Epithelial cell of prostate (primary cell): ENCODE measurements at places on chromosomes 2 and 18.
A peak's percentile ranks its signal among the peaks of the same experiment; 100 is the strongest.

- DNase-seq, result no peak
Measured at GRCh38 chr18:80198994-80199748, 48.1 kb downstream of the PARD6G start.

DNA sequence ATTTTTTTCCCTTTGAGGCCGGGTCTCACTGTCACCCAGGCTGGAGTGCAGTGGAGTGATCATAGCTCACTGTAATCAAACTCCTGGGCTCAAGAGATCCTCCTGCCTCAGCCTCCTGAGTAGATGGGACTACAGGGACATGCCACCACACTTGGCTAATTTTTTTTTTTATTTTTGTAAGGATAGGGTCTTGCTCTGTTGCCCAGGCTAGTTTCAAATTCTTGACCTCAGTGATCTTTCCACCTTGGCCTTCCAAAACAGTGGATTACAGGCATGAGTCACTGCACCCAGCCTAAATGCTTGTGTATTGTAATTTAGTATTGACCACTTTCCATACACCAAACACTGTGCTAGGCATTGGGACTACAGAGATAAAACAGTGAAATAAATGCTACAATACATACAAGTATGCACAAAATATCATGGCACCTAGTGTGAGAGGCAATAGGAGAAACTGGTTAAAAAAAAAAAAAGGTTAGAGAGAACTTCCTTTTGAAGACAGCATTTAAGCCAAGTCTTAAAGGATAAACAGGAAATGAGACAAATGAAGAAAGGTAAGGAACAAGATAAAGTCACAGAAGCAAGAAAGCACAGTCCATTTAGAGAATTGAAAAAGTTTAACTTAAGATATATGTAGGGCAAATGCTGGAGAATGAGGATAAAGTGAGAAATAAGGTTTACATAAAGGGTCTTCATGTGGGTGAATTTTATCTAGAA is 113.4 kb downstream of the GORASP2 start:
- no peak for DNase-seq

DNA sequence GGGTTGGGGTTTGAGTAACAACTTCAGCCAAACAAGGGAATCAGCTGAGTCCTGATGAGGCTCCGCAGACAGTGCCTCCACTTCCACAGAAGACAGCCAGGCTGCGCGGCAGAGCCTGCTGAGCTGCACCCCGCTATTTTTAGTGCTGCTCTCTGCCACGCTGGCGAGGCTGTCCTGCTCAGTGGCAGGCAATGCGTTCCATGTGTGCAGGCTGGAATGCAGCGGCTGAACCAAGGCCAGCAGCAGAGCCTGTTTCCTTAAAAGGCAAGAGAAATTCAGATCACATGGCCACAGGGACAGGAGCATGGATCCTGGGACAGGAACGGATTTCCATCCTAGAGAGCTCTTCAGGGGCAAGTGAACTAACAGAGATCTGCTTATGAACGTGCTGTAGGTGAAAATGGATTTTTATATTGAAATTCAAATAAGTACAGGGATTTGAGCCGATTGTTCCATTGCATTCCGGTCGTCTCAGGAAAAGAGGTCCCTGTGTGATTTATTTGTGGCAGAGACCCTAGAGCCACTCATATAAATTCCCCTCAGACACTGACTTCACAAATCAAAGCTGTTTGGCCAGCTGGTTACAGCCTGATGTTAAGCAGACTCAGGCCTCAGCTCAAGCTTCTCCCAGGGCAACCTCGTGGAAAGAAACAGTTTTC is 98.7 kb downstream of the COL6A3 start:
- no peak for DNase-seq

GRCh38 chr18:61929881-61930640 is 37.3 kb upstream of the RNF152 start:
- peak; percentile 67 for DNase-seq

GRCh38 chr18:44818668-44819403 is 138.1 kb downstream of the SETBP1 start:
- no peak for DNase-seq

DNA sequence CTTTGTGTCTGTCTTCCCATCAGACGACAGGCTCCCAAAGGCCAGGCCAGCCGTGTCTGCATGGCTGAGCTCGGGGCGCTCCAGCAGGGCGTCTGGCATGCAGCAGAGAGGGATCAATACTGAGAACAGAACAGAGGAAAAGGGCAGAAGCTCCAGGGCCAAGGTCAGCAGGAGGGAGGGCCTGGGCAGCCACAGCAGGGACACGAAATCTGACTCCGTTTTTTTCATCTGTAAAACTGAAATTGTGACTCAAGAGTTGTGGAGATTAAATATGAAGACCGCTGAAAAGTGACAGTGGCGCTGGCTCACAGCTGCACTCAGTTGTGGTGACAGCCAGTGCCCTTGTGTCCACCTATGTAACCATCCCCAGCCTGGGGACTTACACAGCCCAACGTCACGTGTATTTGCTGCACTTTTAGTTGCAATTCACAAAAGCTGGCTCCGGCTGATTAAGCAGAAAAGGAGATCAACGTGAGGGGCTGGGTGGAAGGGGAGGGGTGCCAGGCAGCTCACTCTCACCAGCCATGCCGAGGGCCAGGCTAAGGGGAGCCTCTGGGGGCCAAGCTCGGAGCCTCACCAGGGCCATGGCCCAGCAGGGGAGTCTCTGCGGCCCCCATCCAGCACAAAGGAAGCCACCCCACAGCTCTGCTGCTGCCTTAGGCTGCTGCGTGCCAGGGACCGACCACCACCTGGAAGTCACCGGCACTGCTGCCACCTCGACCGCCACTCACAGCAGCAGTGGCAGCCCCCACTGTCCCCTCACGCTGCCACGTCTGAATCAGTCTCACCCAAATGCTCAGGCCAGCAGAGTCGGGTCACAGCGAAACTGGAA is 74.7 kb downstream of the EIPR1 start:
- no peak for DNase-seq

GRCh38 chr2:165571477-165571876 is 102.0 kb downstream of the CSRNP3 start:
- no peak for DNase-seq

DNA sequence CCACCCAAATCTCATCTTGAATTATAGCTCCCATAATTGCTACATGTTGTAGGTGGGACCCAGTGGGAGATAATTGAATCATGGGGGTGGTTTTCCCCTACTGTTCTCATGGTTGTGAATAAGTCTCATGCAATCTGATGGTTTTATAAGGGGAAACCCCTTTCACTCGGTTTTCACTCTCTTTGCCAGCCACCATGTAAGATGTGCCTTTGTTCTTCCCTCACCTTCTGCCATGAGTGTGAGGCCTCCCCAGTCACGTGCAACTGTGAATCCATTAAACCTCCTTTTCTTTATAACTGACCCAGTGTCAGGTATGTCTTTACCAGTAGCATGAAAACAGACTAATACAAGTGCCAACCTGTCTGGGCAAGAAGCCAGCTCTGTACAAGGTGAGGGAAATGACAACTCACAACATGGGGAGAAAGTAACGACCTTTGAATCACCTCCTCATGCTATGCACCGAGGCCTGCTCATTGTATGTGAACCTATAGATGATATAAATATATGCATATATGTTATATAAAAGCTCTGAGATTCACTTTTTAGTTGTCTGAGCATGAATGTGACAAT is 162.2 kb downstream of the ALPK2 start:
- peak; percentile 68 for DNase-seq

GRCh38 chr2:216770717-216771116 is 75.4 kb upstream of the IGFBP5 start:
- no peak for DNase-seq

DNA sequence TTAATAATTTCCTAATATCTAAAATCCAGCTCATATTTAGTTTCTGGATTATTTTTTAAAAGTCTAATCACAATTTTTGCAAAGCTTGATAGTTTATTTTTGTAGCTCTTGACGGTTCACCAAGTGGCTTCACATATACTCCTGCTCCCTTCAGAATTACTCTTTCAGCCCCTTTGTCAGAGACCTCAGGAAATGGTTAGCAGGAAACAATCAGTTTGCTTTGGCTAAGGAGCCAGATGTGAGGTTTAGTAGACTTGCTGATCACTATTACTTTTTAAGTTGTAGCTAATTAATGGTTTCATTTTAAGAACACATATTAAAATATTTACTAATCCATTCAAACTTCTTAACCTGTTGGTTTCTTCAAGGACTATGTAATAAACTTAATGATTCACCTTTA is 2.3 kb downstream of the RBBP8 start:
- no peak for DNase-seq

GRCh38 chr2:176124947-176125771 is 2.6 kb downstream of the HOXD9 start:
- no peak for DNase-seq

- DNase-seq, result no peak
Measured at GRCh38 chr2:166568409-166568808, 74.4 kb upstream of the SCN7A start.

- DNase-seq, result no peak
Measured at GRCh38 chr18:499776-500631, 497 bp downstream of the COLEC12 start.

GRCh38 chr2:216690853-216691741 is 4.3 kb downstream of the IGFBP5 start:
- no peak for DNase-seq

GRCh38 chr2:46353509-46353908 is 56.3 kb downstream of the EPAS1 start:
- no peak for DNase-seq

DNA sequence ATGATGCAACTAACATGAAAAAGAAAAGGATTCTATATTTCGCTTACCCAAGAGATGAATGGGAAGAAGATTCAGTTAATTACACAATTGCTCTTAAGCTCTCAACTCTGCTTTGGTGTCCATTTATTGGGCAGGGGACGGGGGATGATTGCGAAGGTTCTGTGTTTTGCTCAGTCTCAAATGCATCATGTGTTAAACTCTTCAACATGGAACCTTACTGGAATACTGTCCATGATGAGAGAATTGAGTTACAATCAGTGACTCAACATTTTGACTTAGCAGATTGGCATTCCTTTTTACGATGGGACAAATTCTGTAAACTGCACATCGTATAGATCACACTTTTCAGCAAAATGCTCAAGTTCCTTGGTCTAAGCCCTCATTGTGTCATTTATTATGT is 135.6 kb downstream of the RBMS1 start:
- no peak for DNase-seq

DNA sequence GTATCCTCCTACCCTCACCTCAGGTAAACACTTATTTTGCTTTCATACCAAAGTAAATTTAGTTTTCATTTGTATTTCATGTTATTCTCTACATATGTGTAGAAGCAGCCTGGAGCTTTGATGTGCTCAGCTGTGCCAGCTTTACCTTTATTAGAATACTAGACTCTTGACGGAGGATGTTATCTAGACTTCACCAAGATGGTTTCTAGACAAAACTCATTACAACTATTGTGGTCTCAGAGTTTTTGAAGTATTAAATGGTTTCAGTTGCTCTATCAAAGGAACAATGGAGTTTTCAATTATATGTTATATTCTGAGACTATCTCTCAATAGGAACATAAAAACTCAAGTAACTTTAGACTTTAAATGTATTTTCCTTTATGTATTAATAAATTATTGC is 5.0 kb upstream of the IL18RAP start:
- no peak for DNase-seq

- peak; percentile 66 for DNase-seq
Measured at GRCh38 chr2:16005816-16006536, 65.6 kb downstream of the MYCN start.

- no peak for DNase-seq
Measured at GRCh38 chr2:129879614-129880180, 99.8 kb upstream of the RAB6C start.
